Anterior cingulate cortex (tissue), 58 donors: ENCODE measurements at places on chromosomes 5 and 9.

- DNase-seq = no peak
These were observed 824.3 kb downstream of the SEMA5A start for GRCh38 chr5:8721536-8721935.

DNA sequence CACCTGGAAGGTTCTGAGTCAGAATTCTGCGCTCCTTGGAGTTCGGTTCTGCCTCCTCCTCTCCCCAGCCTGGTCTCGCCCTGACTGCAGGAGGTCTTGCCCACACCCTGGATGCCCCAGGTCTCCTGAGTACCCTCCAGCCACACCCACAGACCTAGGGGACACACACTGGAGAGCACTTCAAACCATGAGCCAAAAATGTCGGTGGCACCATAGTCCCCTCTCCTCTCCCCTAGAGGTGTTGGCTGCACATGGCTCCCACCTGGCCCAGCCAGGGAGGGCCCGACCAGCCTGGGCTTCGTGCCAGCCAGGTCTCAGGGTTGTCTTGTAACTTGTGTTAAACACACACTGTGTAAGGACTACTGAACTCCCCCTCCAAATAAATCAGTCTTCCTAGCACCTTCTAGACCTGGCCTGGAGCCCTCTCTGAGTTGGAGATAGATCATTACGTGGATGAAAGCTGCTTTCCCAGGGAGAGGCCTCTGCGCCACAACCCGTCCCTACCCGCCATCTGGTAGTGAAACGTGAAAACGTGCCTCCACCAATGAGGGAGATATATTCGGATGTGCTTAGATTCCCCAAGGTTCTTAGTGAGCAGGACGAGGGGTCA is 49.9 kb upstream of the CTSL start:
- no peak for DNase-seq

DNA sequence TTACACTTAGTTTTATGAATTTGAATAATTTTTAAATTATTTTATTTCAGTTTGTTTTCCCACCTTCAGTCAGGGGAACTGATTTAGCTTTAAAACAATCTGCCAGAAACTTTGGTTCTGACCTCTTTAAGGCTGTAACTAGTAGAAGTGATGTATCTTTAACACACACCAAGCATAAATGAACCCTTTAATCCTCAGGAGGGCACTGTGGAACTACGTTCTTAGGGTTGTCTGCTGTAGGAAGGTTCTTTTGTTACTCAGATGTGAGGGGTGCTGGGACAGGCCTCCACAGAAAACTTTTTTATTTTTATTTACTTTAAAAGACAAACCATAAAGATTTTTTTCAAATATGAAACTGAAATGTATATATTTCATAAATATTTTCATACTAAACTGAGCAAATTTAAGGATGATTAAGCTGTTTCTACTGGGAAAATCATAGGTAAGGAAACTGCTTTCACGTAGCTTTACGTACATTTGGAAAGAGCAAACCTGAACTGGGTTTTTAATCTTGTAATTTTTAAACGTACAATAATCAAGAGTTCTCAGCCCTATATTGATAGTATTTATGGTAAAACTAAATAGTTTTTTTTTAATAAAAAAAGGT is 5.3 kb downstream of the KLF4 start:
- peak; percentile 64 for DNase-seq

DNA sequence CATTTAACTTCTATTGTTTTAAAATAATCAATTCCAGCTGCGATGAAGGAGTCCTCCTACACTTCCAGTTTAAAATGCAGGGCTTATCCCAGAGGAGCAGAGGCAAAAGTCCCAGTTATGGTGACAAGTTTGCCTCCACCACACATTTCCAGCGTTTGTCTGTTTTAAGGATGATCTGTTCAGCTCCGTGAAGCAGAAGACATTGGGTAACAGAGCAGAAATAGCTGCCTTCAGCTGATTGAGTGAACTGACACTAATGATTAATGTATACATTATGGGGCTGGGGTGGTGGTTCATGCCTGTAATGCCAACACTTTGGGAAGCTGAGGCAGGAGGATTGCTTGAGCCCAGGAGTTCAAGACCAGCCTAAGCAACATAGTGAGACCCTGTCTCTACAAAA is 127.6 kb downstream of the HSD17B3 start:
- DNase-seq = no peak

DNA sequence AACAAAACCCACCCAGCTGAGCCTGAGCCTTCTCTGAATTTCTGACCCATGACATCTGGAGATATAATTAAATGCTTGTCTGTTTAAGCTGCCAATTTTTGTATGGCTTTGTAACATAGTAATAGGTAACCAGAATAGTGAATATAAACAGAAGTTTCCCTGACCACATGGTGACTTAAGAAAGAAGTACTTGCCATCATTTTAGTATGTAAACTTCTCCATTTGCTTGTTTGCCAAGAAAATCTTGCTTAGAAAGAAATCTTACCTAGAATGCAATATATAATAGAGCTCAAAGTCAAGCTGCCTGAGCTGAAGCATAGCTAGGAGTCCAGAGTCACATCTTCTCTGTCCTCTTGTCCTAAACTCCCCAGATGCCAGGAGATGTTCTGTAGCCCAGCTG is 117.0 kb downstream of the PCSK1 start:
- no peak for DNase-seq

DNA sequence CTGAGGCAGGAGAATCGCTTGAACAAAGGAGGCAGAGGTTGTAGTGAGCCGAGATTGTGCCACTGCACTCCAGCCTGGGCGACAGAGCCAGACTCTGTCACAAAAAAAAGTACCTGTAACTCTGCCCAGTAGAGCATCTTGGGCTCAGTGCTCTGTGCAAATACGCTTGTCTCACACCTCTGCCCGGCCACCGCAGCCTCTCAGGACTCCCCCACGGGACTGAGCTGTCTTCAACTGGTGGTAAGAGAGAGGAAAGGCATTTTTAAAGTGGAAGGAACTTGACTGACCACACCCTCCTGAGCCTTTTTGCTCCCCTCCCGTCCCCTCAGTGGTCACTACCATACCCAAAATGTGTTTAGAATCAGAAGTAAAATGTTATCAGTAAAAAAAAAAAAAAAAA is 174.3 kb upstream of the PIK3R1 start:
- no peak for DNase-seq

- peak; percentile 36 for DNase-seq
These were observed 159.6 kb downstream of the NXNL2 start for GRCh38 chr9:88694625-88695024.

- no peak for DNase-seq
These were observed 110.0 kb upstream of the TUT7 start for GRCh38 chr9:86464242-86464641.

GRCh38 chr9:111038331-111039230 is at the start of gene LPAR1:
Gene LPAR1 (minus strand): TSS chr9:111038470. CDS start chr9:110972117, 66,353 bp downstream.
- DNase-seq = no peak
